SK-N-SH (cell line): ENCODE measurements at places on chromosomes 4 and X.

GRCh38 chr4:102362922-102363432 is 17.7 kb upstream of the SLC39A8 start:
- no peak for DNase-seq

GRCh38 chrX:427812-428725 is 41.4 kb upstream of the PPP2R3B start:
- peak; percentile 54 for DNase-seq

- DNase-seq: no peak
Measured at GRCh38 chrX:84189125-84189524, 1.1 kb upstream of the RPS6KA6 start.

DNA sequence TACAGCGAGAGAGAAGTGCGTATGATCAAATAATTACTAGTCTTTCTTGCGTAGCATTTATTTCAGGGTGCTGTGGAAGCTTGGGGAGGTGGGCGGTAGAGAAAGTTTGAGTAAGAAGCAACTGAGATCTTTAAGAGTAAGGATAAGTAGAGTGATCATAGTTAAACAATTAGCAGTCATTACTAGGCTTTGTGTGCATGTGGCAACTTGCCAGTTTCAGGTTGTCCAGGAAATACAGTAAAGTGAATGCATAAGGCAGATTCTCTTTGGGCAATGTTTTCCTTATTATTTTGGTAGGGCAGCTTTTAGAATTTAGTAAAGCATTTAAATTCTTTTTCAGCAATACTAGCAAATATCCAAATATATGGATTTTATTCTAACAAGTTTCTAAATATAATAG is 57.0 kb downstream of the HPGDS start:
- DNase-seq: no peak

DNA sequence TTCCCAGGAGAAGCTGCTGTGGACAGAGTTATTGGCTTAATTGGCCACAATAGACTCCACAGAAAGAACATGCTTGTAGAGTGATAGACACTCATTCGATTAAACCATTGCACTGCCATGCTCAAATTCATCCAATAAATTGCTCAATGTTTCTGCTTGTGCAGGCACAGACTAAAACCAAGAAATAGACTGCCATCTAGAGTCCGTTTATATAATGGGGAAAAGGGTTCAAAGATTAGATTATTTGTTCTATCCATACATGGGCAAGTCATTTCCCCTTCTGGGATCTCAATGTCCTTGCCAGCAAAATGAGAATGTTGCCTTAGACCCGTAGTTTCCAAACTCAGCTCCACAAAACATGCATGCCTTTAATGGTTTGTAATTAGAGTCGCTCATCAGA is 8.7 kb downstream of the SMIM10 start:
- peak; percentile 45 for DNase-seq
